ENCODE measurements at places on chromosomes 12 and 14.
A peak's percentile ranks its signal among the peaks of the same experiment; 100 is the strongest.

DNA sequence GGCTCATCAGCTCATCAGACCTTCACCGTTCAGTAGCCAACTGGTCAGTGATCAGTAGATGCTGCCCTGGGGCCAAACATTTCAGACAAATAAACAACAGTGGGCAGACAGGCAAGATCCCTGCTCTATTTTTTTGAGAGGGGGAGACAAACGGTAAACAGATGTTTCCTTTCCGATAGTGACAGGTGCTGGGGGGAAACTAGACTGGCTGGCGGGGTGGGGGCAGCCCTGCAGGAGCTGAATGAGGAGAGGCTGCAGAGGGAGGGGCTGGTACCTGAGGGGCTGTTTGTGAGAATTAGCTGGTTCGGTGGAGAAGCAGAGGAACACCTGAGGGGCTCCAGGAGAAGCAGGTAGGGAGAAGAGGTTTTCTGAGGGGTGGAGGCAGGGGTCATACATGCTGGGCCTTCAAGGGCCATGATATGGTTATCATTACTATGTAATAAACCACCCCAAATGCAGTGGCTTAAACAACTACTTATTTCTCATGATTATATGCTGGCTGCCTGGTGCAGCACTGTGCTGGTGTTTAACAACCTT lies 8.2 kb upstream of the GOLGA3 start:
- DNase-seq, result no peak

- DNase-seq, result no peak
These were observed 114.4 kb upstream of the TMEM233 start for GRCh38 chr12:119479121-119479561.

DNA sequence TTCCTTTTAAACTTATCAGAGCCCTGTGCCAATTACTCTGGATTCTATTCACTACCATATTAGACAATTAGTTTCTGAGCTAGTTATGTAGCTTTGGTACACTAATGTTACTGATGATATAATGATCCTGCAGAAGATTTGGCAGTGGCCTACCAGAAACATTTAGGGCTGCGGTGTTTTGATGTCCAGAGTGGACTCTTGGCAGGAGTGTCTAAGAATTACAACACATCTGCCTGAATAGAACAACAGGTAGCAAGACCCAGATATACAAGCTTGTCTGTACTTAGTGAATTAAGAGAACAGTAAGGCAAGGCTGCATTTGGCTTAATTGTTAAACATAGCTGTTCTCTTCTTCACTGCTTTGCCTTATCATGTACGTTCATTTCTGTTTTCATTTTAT lies 691.6 kb upstream of the FBXO33 start:
- DNase-seq, result no peak

- DNase-seq, result peak; percentile 33
These were observed 1.2 kb downstream of the PTPRQ start for GRCh38 chr12:80445083-80445793.

DNA sequence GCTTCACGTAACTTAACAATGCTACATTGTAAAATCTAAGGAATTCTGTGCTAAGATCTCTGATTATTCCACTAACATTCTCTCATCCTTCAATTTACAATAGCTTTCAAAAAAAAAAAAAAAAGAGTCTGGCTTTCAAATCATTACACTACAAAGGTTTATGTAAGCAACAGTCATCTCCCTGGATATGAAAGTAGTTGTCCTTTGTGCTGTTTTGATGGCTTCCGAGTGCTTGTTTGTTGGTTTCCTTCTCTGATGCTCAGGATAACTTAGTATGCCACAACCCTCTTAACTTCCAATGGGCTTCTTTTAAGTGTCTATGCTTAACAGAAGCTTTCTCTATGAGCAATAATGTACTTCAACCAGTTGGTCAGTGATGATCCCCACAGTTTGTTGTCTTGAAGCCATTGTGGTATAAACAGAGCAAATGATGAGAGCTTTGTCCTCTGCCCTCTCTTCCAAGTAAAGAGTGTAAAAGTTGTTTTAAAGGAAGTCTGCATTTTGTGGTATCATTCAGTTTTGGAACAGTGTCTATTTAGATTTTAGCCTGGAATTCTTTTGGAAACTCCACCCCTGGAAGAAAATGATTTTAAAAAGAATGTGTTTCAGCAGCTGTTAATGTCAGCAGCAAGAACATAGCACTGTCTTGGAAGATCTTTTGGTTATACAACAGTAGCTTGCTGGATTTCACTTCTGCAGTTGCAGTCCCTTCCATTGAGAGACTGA lies 396.1 kb upstream of the RGS6 start:
- DNase-seq, result no peak

DNA sequence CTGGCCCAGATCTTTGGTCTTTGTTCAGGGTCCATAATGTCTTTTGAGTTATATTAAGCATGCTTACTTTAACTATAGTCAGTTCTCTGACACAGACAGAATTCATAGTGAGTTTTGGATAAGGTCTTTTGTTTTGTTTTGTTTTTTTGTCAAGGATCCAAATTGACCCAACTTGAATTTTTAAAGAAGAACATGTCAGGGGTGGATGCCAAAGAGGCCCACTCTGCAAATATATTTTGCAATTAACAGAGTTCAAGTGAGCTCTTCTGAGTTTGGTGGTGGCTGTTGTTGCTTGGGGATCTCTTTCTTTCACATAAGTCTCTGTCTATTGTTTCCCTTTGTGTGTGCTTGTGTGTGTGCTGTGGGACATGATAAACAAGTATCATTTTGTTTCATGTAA lies 34.4 kb upstream of the PMCH start:
- DNase-seq, result no peak

DNA sequence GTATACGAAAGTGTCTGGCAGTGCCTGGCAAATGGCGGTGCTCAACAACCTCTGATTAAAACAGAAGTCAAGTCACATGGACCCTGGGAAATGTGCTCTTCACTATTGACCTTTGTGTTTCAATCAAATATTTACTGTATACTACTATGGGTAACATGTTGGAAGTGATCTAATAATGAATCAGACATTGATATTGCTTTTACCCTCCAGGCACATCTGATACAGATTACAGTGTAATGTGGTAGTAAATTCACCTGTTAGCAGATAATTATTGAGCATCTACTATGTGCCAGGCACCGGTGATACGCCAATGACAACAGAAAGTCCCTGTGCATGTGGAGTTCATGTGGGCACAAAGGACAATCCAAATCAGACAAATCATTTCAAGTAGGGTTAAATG lies 63.1 kb downstream of the STON2 start:
- DNase-seq, result no peak

DNA sequence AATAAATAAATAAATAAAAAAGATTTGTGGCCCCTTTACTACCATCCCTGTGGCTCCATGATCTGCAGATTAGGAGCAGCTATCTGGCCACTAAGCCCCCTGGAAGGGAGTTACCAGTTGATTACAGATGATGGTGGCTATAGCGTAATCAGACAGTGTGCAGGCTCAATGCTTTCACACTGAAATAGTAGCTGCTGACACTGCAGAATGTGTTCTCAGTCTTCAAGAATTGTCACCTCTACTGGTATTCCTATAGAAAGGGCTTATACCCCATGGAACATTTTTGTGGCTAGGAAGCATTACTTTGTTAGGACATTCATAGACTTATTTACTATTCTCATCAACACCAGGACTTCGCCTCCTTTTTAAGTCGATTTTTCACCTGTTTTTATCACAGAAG lies 30.9 kb downstream of the DCAF4 start:
- no peak for DNase-seq

DNA sequence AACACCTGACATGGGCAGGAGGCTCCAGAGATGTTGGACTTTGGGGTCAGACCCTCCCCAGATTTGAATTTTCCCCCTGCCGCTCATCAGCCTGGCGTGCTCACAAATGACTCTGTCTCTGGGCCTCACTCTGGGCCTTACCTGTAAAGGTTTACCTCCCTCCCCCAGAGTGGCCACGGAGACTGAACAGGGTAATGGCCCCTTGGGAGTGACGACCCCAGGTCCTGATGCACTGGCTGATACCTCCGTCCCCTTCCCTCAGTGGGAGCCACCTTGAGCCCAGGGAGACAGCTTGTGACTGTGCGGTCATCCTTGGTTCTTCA lies 7.0 kb downstream of the SLC25A29 start:
- no peak for DNase-seq

DNA sequence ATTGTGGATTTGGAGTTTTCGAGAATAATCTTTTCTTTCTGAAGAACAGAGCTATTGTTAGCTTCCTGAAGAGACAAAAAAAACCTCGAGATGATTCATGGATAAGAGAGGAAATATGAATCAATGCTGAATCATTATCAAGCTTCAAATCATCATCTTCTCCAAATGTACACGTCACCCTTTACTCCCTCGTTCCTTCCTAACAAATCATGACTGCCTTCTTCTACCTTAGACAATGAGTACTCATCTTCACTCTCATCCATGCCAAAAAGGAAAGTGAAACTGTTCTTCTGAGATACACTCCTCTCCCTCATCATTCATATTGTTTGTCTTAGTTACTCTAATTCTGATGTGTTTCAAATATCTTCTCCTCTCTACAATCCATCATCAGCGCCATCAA lies 1115.8 kb upstream of the ATXN7L3B start:
- peak; percentile 5 for DNase-seq

GRCh38 chr14:71726580-71727021 lies 205.6 kb upstream of the RGS6 start:
- DNase-seq, result no peak

DNA sequence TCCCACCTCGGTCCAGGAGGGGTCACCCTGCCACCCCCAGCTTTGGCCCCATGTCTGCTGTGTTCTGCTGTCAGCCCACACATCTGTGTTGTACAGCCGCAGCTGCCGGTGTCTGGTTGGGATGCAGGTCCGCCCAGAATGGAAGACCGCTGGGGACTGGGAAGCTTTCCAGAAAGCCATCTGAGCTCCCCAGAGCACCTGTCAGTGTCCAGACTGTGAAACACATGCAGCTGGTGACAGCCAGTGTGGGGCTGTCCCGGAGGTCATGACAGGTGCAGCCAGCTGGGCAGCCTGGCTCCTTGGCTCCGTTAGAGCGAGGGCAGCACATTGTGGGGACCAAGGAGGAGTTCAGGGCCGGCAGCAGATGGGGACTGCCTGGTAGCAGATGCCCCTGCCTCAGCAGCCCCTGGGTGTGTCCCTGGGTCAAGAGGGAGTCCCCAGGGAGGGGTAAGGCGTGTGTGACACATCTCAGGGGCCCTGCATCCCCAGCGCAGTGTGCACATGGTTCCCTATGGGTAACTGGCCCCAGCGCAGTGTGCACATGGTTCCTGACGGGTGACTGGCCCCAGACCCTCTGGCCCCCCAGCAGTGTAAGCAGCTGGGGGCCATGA lies 16.4 kb downstream of the CEP170B start:
- no peak for DNase-seq

- DNase-seq, result peak; percentile 9
These were observed 79.2 kb downstream of the TBC1D30 start for GRCh38 chr12:64903479-64904152.

DNA sequence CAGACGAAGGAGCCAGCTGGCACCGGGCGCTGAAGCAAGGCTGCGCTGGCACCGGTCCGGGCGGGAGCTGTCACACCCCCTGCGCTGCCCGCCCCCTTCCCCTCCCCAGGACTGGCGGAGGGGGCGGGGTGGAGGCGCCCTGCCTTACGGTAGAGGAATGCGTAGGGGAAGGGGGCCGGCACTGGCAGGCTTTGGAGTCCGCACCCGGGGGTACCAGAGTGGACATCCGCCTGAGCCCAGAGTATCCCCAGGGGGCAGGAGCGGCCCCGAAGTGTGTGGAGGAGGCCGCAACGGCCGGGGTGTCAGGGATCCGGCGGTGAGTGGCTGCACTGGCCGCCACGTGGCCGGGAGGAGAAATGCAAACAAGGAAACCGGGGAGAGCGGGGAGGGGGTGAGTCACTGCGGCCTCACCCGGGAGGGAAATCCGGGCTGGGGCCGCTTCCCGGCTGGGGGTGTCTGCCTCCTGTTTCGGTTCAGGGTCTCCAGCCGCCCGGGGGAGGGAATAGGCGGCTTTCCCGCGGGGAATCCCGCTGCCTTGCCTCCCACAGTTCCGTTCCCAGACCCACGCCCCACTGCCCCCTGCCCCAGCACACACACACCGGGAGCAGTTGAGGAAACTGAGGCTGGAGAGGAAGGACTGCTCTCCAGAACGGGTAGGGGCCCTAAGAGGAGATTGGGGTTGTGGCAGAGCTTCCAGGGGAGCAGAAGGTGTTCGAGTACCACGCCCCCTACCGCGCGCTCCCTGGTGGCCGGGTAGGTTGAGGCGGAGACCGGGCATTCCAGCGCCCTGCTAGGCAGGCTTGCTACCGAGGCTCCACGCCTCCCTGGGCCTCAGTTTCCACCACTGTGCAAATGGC lies at the start of gene RAPGEF3:
TSS of gene RAPGEF3 (minus strand) at position 47 of the 857 bp plus-strand sequence. CDS start 324 bp downstream, outside the sequence.
- DNase-seq, result peak; percentile 48

DNA sequence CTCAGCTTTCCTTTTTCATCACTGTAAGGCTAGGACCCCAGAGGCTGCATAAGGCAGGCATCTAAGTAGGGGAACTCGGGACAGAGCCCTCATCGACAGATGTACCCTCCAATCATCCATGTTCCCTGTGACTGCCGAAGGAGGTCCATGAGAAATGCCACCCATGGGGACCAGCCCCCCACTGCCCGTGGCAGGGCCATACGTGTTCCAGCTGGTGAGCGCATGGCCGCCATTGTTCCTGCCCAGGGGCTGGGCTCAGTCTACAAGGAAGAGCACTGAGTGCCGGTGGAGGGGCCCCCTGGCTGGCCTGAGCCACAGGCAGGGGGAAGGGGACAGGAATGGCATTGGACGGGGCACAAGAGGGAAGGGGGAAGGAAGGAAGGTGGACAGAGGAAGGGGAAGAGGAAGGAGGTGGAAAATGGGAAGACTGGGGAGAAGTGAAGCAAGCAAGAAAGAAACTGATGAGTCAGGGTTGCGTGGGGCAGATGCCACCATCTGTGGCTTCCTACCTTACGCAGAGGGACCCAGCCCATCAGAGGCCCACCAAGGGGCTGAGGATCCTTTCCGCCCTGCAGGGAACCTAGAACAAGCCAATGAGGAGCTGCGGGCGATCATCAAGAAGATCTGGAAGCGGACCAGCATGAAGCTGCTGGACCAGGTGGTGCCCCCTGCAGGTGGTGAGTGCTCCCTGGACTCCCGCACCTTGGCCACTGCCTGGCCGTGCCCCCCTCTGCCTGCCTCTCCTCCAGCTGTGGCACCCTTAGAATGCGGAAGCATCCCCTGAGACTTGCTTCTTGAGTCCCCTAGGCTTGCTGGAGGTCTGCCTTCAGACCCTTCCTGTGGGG lies 120.6 kb upstream of the FKBP4 start:
- DNase-seq, result no peak

DNA sequence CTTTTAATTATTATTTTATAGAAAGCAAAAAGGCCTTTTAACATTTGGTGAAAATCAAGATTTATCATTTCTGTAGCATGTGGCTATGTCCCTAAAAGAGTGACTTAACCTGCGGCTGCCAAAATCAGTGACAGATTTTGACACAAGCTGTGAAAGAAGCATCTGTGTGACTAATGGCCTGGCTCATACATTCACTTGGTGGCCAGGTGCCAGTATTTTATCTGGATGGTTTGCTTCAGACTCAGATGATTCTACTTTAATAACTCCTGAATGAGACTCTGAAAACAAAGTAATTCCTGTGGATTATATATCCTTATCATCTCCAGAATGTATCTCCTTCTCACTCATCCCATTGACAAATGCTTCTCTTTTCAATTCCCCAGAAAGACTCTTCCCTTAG lies 103.0 kb downstream of the FSCB start:
- DNase-seq, result no peak

Data from fibroblast of skin of left biceps (primary cell).